ENCODE measurements at places on chromosomes 11 and 22.

DNA sequence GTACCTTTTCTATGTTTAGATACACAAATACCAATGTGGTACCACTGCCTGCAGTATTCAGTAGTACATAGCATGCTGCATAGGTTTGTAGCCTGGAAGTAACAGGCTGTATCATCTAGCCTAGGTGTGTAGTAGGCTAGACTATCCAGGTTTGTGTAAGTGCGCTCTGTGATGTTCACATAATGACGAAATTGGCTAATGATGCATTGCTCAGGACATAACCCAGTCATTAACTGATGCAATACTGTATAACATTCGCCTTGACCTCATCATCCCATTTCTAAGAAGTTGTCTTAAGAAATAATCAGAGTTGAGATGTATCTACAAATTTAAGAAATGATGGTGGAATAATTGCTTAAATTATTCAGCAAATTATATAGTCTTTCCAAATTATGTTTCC is 116.0 kb upstream of the TIMP3 start:
- no peaks in the 10 kb centered on the region for H3K4me1 ChIP-seq
- no peak overlapping the region for H3K4me3 ChIP-seq
- no peak overlapping the region for H3K27ac ChIP-seq

DNA sequence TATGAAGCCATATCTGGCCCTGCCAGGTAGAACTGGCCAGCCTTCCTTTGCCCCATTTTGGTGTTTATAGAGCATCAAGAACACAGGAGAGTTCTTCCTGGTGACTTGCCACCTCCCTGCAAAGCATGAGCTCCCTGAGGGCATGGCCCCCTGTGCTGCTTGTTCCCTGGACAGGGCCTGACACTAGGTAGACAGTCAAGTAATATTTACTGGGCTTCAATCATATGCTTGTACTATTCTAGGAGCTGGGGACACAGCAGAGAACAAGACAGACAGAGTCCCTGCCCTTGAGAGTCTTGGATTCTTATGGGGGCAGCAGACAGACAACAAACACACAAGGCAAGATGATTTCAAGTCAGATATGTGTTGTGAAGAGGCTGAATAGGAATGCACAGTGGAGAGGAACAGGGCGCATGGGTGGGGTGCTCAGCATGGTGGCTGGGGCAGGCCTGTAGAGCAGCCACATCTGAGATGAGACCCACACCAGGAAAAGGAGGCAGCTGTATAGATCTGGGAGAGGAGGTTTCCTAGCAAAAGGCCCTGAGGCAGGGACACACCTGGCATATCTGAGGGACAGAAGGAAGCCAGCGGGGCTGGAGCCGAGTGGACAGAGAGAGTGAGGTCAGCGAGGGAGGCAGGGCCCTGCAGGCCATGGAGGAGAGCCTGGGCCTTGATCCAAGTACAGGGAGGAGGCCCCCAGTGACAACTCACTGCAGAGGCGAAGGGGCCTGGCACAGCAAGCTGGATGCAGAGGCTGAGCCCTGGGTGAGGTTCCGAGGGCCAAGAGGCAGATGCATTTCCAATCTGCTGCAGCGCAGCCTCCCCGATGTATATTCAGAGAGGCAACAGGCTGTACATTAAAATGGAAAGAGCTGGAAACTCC is 10.2 kb upstream of the CBX6 start:
- H3K4me1 ChIP-seq, result peaks cover 24% of the 10 kb centered on the region
- no peaks in the 10 kb centered on the region for H3K36me3 ChIP-seq
- peak overlapping the region; percentile 83 for H3K27ac ChIP-seq
- H3K4me3 ChIP-seq, result no peak overlapping the region
- H3K27me3 ChIP-seq, result no peaks in the 10 kb centered on the region

DNA sequence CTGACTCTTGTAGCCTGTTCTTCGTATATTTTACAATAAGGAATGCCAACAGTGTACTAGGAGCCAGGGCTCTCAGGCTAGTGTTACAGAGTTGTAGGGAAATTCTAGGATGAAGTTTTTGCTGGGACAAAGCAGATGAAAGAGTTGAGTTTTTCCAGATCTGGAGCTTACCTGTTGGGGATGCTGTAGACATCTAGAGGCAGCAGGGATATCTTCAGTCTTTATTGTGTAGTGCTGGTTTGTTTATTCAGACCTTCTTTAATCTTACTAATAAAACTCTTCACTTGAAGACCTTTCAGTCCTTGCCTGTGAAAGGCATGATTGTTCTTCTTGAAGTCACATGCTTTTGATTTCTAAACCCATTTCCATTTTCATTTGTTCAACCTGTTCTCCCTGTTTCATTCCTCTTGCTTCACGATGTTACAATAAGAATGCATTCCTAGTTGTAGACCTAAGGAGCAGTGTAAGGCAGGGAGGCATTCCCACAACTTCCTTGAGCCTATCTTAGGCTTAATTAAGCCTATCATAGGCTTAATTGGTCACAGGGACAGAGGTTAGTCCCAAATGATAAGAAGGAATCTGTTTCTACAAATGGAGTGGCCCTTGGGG is 7.9 kb upstream of the SLC37A2 start:
- no peak for DNase-seq
- H3K27me3 ChIP-seq, result no peaks in the 10 kb centered on the region
- no peak overlapping the region for H3K4me3 ChIP-seq
- H3K27ac ChIP-seq, result no peak overlapping the region
- H3K36me3 ChIP-seq, result no peaks in the 10 kb centered on the region

DNA sequence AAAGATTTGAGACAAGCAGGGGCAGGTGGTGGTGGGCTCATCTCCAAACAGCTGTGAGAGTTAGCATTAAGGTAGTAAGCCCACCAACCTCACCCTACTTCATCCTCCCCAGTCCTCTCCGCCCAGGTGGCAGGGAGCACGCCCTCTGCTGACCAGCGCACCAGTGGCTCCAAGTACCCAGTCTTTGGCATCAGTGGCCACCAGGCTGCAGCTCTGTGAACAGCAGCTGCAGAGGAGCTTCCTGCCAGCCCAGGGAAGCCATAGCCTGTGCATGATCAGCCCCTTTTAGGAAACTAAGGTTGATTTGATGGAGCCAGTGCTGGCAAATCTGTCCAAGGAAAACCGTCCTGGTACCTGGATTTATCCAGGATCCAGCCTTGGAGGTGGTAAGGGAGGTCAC is 21.7 kb downstream of the CAVIN3 start:
- peak; percentile 83 for DNase-seq
- no peak overlapping the region for H3K4me3 ChIP-seq
- no peak overlapping the region for H3K27ac ChIP-seq
- no peaks in the 10 kb centered on the region for H3K27me3 ChIP-seq

DNA sequence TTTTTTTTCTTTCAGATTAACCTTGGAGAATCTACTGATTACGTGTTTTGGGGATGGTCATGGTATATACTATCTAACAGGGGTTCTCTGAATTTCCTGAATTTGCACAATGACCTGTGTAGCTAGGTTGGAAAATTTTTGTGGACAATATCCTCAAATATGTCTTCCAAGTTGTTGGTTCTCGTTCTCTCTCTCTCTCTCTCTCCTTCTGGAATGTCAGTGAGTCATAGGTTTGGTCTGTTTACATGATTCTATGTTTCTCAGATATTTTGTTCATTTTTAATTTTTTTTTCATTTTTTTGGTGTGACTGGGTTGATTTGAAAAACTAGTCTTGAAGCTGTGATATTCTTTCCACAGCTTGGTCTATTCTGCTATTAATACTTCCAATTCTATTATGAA is 604.0 kb upstream of the ANO3 start:
- H3K4me3 ChIP-seq, result no peak overlapping the region
- no peaks in the 10 kb centered on the region for H3K36me3 ChIP-seq
- DNase-seq, result no peak
- no peak overlapping the region for H3K27ac ChIP-seq

GRCh38 chr11:67289651-67290479 is 762 bp downstream of the ANKRD13D start:
- no peaks in the 10 kb centered on the region for H3K27me3 ChIP-seq
- H3K36me3 ChIP-seq, result no peaks in the 10 kb centered on the region
- H3K4me3 ChIP-seq, result peak overlapping the region; percentile 76
- no peak for DNase-seq

- no peak overlapping the region for H3K4me3 ChIP-seq
- no peak overlapping the region for H3K27ac ChIP-seq
- no peaks in the 10 kb centered on the region for H3K27me3 ChIP-seq
- no peaks in the 10 kb centered on the region for H3K36me3 ChIP-seq
- no peaks in the 10 kb centered on the region for H3K4me1 ChIP-seq
Measured at GRCh38 chr22:47166446-47167016, 404.1 kb downstream of the TBC1D22A start.

GRCh38 chr11:64092761-64093136 is 57.0 kb downstream of the FLRT1 start:
- no peaks in the 10 kb centered on the region for H3K27me3 ChIP-seq
- no peak for DNase-seq
- H3K36me3 ChIP-seq, result no peaks in the 10 kb centered on the region
- H3K4me1 ChIP-seq, result peaks cover 14% of the 10 kb centered on the region
- H3K4me3 ChIP-seq, result no peak overlapping the region
- no peak overlapping the region for H3K27ac ChIP-seq

DNA sequence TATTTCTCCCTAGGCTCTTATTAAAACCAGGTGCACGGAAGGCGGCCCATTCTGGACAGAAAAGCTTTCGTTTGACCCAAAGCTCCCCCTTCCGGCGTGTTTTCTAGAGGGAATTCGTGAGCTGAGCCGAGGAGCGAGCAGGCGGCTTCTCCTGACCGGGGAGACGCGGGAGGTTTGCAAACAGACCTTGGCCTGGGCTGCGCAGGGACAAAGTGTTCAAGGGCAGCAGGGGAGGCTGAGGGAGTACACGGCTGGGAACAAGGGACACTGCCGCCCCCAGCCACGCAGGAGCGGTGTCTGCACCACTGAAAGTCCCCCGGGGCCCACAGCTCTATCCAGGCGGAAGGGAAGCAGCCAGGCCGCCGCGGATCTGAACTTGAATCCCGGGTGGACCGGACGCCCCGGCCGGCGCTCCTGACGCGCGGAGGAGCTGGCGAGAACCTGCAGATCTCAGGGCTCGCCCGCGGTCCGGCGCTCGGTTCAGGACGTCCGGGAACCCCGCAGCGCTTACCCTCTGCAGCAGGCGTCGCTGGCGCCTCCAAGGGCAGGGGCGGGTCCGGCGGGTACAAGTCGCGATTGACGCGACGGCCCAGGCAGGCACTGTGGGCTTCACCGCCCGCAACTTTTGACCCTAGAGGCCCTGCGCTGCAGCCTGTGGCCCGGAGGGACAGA is 101.9 kb downstream of the WT1 start:
- H3K27me3 ChIP-seq, result no peaks in the 10 kb centered on the region
- H3K36me3 ChIP-seq, result no peaks in the 10 kb centered on the region
- DNase-seq, result peak; percentile 91
- H3K27ac ChIP-seq, result peak overlapping the region; percentile 75
- peak overlapping the region; percentile 60 for H3K4me3 ChIP-seq

GRCh38 chr22:38656256-38657044 is at the start of the genes CBY1 and FAM227A:
Gene CBY1, plus strand, starts transcription at chr22:38656638. Its CDS starts 11,417 bp downstream, at chr22:38668055.
Gene FAM227A, minus strand, starts transcription at chr22:38656392. Its CDS starts 6,224 bp downstream, at chr22:38650168.
- H3K4me3 ChIP-seq, result peak within 1 kb of the TSS; percentile 83
- no peaks in the 10 kb centered on the region for H3K27me3 ChIP-seq
- H3K36me3 ChIP-seq, result no peaks in the 10 kb centered on the region
- peak within 1 kb of the TSS; percentile 71 for H3K27ac ChIP-seq

- H3K27me3 ChIP-seq, result no peaks in the 10 kb centered on the region
- H3K36me3 ChIP-seq, result no peaks in the 10 kb centered on the region
- no peak overlapping the region for H3K27ac ChIP-seq
- no peak for DNase-seq
- no peaks in the 10 kb centered on the region for H3K4me1 ChIP-seq
Measured at GRCh38 chr11:113771964-113772363, 1.5 kb downstream of the ZW10 start.

DNA sequence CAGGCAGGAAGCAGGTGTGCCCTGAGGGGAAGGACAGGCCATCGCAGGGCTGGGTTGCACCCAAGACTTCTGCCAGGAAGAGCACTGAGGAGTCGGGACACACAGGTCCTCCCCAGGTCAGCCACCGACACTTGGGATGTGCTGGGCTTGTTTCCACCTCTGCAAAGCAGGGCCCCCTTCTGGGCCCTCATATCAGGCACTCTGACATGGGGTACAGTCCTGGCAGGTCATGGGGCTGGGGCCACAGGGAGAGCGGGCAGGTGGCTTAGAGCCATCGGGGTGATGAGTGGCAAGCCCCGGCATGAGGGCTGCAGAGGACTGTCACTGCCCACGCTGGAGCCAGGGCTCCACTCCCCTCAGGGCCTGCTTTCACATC is 7.9 kb upstream of the ADORA2A start:
- no peak overlapping the region for H3K27ac ChIP-seq
- H3K36me3 ChIP-seq, result no peaks in the 10 kb centered on the region
- peaks cover 8% of the 10 kb centered on the region for H3K4me1 ChIP-seq
- no peaks in the 10 kb centered on the region for H3K27me3 ChIP-seq
- DNase-seq, result no peak

- no peak overlapping the region for H3K27ac ChIP-seq
- no peak overlapping the region for H3K4me3 ChIP-seq
- H3K27me3 ChIP-seq, result no peaks in the 10 kb centered on the region
Measured at GRCh38 chr11:68159161-68159560, 38.0 kb upstream of the CHKA start.
